Stimulated activated CD4-positive, alpha-beta T cell treated with anti-CD3 and anti-CD28 coated beads, Interleukin-15, amount 100 ng/mL, for 1 hour (primary cell): ENCODE measurements at places on chromosomes 12 and 14.

- no peak for DNase-seq
Observed at GRCh38 chr12:23585782-23586163, 363.7 kb downstream of the SOX5 start.

DNA sequence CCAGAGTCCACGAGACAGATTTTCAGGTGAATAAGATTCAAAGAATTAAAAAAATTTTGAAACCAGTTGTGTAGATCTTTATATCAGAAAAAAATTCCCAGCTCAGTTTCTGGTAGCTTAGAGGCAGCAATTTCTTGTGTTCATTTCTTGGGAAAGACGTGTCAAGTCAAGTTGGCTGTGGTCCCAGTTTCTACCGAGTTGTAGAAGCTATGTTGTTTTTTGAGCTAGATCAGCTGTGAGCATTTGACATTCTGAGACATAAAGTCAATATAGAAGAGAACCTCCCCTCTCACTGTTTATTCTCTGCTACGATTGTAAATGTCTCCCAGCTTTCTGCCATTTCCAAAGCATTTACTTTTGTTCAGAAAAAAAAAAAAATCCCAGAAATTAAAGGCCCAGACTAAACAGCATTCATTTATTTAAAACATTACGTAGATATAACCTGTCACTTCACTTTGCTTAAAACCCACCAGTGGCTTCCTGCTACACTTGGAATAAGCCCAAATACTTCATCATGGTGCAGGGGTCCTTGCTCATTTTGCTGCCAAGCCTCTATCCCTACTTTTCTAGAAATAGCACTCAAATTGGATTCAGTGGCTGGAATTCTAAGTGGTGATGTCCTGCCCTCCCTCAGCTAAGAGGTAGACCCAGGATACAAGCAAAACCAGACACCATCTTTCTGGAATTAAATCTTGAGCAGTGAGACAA, 20.6 kb upstream of the PYGL start:
- no peak for DNase-seq

DNA sequence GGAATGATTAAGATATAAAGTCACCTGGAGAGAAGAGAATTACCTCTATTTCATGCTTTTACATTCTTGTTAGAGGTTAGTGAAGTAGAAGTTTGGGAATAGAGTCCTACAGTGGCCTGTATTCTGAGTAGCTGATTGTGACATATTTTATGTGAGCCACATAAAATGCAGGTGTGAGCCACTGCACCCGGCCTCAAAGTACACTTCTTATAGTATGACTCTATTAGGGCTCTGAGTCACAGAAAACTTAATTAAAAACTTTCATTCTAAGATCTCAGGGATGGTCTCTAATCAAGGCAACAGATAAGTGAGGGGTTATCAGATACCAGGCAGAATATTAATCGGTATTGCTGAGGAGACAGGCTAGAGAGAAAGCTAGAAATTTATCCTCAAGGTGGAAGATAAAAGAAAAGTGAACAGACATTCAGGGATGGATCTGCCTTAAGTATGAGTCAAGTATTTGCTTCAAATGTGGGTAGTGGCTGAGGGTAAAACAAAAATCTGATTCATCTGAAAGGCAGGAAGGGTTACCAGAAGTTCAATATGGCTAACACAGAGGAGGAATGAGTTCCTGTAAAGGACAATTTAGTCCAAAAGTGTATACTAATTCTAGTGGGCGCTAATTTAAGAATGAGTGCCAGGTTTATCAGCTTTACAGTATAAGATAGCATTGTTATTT, 5.5 kb upstream of the G2E3 start:
- no peak for DNase-seq

DNA sequence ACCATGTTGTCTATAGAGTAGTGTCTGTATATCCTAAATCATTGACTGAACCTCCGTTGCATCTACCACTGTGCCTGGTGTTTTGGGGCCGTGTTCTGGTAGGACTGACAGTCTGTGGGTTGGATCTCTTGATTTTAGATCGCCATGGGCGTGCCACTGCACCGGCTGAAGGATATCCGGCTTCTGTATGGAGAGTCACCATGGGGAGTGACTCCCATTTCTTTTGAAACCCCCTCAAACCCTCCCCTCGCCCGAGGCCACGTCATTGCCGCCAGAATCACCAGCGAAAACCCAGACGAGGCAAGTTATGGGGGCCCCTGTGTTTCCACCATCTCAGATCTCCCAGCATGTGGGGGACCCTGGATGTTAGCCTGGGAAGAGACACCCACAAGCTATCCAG, 69.1 kb downstream of the ACACB start:
- DNase-seq = no peak

- no peak for DNase-seq
Observed at GRCh38 chr14:84877061-84877460, 652.9 kb upstream of the FLRT2 start.

DNA sequence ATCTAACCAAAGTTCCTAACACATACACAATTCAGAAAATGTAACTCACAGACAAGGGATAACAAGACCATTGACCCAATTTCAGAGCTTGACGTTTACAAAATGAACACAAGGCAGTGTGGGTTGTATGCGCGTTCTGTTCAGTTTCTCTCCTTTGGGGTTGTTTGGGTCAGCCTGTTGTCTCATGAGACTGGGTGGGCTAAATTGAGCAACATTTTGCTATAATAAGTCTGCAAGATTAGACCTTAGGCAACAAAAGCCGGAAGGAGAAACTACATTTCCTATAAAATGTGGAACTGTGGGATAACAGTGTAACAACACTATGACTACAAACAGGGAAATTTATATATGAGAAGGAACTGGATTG, 18.8 kb upstream of the LTA4H start:
- DNase-seq = no peak

GRCh38 chr12:131164096-131164872, 210.6 kb downstream of the ADGRD1 start:
- no peak for DNase-seq

DNA sequence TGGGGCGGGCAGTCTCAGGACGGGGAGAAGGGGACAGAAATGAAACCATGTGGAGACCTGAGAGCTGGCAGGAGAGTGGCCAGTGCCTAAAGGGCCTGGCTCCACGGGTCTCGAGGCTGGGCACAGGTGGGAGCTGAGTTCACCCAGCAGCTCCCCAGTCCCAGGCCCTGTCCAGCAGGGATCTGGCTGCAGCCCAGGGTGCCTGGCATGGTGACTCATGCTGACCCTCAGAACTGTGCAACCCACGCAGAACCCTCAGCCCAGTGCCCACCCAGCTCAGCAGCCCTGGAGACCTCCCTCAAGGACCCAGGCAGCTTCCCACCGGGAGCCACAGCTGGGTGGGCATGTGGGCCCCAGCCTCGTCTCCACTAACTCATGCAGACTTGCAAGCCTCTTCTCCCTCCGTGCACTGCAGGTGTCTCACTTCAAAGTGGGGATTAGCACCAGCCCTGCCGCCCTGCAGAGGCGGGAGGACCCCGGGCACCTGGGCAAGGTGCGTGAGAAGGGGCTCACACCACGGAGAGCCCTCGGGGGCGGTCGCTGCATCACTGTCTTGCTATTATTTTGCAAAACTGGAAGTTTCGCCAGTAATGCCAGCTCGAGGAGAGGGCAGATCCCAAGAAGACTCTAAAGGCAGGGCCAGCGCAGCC, 46.3 kb downstream of the CCNK start:
- DNase-seq = no peak

- no peak for DNase-seq
Observed at GRCh38 chr14:24943024-24943423, 106.9 kb downstream of the STXBP6 start.

DNA sequence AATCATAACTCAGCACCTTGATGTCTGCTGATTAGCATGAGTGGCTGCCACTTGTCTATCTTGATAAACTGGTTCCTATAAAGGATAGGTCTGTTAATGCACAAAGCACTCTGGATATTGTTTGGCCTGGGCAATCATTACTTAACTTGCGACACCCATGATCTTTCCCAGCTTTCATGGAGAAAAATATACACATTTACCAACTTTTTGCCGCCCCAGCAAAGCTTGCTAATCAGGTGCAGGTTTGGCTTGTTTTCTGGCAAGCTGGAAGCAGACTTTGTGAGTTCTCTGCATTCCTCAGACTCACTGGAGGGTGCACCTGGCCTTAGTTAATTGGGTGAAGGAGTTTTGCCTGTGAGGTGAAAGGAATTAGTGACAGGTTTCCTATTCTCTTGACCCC, 1126.4 kb upstream of the FLRT2 start:
- DNase-seq = no peak

- no peak for DNase-seq
Observed at GRCh38 chr12:6605421-6606330, 1.5 kb downstream of the CHD4 start.

DNA sequence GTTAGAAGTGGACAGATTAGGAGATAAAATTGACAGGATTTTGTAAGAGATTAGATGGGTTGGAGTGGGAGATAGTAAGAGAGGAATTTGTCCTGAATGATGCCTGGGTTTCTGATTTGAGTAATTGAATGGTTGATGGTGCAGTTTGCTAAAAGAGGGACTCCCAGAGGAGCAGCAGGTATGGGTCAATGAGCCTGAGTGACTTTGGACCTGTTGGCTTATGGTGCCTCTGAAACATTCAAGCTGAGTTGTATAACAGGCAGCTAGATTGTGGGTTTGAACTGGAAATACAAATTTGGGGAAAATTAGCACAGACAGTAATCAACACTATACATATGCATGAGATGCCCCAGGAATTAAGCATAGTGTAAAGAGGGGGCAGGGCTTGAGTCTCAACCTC, 16.7 kb upstream of the SYNDIG1L start:
- DNase-seq = no peak

DNA sequence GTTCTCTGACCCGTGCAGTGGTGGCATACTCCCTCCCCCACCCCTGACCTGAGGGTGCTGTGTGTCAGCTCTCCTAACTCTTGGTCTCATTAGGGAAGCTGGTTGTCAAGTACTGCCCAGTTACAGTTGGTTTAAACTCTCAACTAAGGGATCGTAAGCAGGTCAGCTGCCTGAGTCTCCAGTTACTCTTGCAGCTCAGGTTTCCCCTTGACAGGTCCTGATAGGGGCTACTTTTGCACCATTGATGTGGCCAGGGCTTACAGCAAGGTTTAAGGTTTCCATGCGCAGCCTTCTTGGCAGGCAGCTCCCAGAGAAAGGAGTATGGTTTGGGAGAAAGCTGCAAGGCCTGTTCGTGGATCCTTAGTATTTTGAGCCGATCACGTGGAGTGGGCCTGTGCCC, 74.5 kb downstream of the ETV6 start:
- DNase-seq = no peak
